ENCODE measurements at places on chromosomes 7 and 10.

DNA sequence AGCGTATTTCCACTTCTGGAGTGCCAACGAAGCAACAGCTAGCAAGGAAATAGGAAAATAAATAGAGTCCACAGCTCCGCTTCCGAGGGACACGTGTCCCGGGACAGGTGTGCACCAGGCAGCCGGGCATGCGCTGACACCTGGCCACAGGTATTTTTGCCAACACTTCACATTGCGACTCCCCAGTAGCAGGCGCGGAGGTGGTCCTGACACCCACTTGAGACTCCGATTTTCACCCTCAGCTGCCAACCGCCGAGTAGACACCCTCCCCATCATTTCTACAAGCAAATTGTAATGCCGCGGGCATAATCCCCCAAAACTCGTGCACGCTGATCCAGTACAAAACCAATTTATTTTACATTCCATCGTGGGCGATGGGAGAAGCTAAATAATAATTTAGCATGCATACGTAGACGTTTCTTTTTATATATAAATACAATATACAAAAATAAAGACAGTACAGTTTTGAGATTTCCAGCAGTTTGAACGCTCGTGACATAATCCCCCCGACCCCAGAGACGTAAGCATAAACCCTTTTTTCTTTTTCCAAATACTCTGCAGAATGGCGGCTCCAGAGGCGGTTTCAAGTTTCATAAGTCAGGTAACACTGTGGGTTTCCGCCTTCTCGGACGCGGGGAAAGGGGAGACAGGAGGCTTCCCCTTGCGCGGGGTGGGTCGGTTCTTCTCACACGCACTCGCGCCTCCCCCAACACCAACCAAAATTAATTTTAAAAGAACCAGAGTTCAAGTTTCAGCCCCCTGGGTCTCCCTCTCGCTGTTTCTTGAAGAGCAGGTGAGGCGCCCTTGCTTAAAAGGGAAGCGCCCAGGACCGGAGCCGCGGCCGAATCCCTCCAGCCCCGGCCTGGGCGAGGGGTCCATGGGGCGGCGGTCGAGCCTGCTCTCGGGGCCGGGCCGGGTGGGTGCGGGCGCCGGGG is 5.7 kb downstream of the MNX1 start:
- DNase-seq = no peak

DNA sequence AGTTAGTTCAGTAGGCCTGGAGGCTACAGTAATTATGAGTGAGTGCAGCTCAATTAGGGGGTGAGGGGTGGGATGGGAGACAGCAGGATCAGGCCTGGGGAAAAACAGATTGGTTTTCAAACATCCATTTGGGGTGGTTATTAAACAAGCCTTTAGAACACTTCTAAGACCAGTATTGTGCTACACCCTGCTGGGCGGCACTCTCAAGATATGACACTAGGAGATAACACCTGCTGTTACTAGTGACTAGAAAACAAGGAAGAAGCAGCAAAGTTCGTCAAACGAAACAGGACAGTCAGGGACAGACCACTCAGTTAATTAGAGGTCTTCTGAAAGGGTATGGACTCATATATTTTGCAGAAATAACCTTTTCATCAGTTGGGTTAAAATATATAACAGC is 353.6 kb downstream of the PTEN start:
- peak; percentile 77 for DNase-seq

DNA sequence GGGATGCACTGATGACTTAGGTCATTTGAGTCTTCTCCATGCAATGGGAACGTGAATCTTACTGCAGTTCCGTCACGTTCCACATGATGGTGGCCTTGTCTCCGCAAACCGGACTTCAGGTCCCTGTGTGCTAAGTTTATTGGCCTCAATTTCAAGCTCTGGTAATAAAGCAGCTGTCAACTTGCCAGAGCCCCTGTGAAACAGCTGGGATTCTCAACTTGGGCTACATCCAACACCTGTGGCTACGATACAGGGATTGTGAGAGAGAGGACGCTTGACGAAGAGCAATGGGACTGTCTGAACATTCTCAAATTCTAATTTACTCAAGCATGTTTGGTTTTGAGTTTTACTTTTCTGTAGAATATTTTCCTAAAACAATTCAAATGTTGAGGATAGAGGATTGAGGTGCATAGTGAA is 174.2 kb downstream of the PTN start:
- peak; percentile 37 for DNase-seq

GRCh38 chr10:122263971-122264370 is 7.1 kb upstream of the BTBD16 start:
- no peak for DNase-seq

DNA sequence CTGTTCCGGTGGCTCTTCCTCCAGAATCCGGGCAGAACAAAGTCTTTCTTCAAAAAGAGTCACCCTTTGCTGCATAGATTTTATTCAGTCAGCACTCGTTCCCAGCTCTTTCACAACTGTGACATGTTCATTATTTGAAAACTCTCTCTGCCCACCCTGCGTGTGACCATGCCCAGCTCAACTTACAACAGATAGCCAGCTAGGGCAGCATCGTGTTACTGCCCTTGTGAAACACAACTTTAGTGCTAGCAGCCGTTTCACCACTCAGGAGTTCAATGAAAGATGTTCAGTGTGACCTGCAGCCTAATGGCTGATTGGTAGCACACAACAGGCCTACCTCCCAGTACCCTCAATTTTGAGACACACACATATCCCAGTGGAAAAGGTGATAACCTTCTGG is 57.9 kb downstream of the ZNF438 start:
- no peak for DNase-seq

DNA sequence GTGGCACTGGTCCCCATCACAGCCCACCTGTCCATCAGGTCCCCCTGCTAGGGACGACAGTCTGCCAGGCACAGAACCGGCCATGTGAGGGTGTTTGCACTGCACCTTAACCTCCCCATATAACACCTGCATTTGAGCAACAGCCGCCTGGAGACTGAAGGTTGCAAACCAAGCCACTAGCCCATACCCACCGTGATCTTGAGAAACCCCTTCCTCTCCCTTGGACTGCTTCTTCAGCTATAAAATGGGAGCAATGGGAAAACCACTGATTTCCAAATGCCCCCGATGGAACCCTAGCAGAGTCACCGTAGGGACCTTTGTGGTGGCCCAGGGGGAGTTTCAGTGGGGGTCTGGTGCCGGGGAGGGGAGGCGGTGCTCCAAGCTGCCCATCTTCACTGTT is 120.1 kb downstream of the NPTX2 start:
- no peak for DNase-seq

DNA sequence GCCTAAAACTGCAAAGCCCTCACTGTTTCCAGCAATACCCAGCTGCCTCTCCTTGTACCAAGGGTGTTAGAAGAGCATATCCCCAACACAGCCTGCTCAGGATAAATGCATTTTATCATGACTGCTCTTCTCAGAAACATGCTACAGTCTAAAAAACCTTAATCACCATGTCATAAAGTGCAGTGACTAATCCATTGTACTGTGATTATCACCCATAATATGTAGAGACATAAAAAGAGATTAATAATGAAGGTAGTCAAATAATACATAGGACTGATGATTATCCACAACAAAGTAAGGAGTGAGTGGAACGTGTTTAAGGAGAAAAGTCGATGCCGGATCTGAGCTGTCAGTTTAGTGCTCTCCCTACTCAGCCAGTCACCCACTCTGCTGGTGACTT is 12.2 kb upstream of the WDR11 start:
- DNase-seq = no peak

DNA sequence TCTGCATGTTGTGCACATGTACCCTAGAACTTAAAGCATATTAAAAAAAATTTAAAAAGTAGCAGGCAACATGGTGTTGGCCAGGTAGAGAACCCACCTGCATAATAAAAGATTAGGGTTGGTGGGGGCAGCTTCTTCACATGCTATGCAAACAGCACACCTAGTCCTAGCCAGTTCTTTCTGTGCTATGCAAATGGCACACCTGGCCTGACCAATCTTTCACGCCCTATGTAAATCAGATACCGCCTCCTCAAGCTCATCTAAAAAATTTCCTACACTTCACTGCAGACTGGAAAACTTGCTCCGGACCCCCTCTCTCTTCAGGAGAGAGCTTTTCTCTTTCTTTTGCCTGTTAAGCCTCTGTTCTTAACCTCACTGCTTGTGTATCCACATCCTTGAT is 14.5 kb upstream of the PIP start:
- DNase-seq = no peak

- DNase-seq = no peak
Measured at GRCh38 chr7:43616977-43617376, 34.1 kb downstream of the STK17A start.

- no peak for DNase-seq
Measured at GRCh38 chr10:21808550-21808949, 195.0 kb downstream of the DNAJC1 start.

DNA sequence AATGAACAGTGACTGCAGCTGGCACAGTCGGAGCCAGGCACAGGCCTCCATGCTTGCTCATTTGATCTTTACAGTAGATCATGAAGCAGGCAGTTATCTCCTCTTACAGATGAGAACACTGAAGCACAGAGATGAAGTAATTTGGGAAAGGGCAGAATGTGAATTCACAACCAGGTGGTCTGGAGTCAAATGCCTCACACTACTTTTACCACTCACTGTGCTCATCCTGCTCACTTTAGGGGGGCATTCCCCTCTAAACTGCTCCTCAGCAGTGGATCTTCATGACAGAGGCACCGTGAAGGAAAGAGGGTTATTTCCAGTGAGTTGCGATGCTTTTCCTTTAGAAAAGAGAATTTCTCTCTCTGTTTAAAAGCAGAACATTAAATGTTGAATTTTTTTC is 15.1 kb downstream of the SNX10 start:
- DNase-seq = no peak

GRCh38 chr7:27799212-27799611 is 59.2 kb downstream of the TAX1BP1 start:
- no peak for DNase-seq

DNA sequence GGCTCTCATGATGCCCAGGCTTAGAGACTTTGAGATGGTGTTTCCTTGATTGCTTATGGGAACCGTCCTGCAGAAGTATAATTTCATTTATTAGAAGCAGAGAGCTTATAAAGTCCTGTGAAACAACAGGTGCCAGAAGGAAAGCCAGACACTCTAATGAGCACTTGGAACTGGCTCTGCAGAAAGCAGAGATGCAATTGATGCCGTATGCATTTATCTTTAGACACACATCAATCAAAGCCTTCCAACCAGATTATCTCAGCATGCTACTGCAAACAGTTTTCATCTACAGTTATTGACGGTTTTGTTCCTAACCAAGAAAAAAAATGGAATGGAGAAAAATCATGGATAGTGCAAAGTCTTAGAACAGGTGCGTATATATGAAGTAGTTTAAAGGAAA is 371.7 kb upstream of the PRKCQ start:
- DNase-seq = no peak

DNA sequence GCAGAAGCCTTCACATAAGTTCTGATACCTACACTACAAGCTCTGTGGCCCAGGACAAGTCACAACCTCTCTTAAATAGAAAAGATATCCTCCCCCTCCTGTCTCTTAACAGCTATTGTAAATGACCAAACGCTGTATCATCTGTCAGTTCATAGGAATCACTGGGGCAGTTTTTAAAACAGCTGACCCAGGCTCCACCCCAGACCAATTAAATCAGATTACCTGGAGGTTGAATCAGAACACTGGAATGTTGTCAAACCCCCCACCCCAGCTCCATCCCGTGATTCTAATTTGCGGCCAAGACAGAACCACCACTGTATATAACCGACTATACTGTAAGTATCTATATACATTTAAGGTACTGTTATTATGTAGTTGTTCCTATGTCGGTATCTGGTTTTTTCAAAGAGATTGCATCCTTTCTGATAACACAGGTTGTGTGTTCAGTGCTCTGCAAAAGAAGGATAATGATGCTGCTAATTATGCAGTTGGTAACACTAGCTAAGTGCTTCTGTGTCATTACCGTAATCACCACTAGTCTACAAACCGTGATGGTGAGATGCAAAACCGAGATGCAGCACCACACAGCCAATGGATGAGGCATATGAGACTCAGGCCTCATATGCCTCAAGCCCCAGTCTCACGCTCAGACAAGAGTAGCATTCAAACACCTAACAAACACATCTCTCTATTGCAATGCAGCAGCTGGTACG is 47.4 kb downstream of the TNS3 start:
- no peak for DNase-seq

DNA sequence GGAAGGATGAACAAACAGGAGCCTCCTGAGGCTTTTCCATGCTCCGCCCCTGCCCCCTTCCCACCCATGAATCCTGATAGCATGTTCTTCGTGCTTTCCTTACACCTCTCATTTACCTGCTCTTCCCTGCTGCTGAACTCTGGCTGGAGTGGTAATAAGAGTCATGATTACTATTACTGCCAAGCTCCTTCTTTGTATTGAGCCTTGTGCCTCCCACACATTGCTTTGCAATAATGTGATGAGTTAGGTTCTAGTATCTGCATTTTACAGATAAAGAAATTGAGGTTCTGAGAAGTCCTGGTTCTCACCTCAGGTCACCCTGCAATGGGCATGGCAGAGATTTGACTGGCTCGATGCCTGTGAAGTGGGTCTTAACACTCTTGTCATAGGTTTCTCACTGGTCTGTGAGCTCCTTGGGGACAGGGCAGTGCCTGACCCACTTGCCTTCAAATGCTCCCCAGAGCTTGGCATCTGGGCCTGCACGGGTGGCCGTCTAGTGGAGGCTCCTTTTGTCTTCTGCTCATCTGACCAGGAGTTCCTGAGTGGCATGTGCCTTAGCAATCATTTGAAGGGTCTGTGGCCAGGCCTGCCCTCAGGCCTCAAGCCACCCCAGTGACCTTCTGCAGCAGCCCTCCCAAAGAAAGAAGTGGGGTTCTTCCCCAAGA is 309.2 kb upstream of the ZMIZ1 start:
- peak; percentile 23 for DNase-seq

- no peak for DNase-seq
Measured at GRCh38 chr10:133059093-133059470, 28.6 kb upstream of the ADGRA1 start.

- no peak for DNase-seq
Measured at GRCh38 chr7:98049034-98049433, 57.6 kb upstream of the LMTK2 start.

DNA sequence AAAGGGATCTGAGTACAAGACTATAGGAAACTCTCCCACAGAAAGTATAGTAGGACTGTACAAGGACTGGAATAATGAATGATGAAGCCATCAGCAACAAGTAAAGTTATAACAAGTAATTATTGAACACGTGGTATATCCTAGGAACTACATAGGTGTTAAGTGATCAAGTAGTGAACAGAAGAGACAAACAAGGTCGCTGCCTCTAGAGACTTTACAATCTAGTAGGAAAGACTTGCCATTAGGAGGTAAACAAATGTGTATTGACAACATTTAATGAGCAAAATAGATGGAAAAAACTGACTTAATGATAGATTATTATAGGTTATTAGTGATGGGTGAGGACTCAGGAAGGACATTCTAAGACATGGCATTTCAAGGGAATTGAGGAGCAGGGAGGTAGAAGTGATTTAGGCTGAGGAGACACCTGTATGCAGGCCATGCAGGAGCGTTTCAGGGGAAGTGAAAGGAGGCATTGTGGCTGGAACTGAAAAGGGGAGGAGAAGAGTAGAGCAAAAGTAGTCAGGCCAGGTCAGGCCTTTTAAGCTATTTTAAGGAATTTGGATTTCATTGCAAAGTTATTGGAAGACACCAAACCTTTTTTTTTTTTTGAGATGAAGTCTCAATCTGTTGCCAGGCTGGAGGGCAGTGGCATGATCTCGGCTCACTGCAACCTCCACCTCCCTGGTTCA is 8.5 kb upstream of the GLCCI1 start:
- DNase-seq = no peak

- no peak for DNase-seq
Measured at GRCh38 chr7:91657483-91658071, 222.9 kb downstream of the MTERF1 start.

All from OCI-M1 (cell line).